ENCODE measurements at places on chromosomes 16 and 17.

DNA sequence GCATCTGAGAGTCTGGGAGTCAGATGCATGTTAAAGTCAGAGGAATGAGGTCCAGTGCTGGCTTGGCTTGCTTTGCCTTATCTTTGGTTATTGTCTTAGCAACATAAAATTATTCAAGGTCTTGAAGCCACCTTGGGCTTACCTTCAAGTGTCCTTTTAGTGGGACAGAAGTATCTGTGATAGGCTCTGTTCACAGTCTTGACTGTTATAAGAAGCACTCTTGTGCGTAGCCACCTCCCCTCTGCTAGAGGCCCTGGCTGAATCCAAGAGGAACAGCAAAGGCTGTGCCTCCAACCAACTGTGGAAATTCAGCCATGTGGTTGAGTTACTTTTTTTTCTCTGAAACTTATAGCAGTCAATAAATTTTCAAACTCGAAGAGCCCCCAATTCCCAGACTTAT lies 8.6 kb upstream of the MAP3K3 start:
- DNase-seq, result no peak

DNA sequence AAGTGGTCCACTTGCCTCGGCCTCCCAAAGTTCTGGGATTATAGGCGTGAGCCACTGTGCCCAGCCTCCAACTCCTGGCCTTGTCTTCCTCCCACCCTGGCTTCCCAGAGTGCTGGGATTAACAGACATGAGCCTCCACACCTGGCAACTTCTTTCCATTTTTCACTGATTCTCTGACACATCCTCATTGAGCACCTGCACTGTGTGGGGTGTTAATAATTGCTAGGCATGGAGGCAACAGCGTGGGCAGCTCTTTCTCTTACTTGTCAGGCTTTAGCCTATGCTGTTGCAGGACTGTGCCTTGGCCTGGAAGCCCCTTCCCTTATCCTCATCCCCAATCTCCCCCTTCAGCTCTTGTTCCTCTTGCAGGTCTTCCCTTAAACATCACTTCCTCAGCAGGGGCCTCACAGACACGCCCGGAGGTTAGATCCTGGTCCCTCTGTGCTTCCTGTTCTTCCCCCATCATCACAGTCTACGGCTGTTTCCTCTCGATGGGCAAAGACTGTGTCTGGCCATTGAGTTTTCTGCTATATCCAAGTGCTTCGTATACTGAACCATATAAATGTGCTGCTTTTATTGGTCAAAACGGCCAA lies 7.9 kb downstream of the QPRT start:
- DNase-seq, result no peak

DNA sequence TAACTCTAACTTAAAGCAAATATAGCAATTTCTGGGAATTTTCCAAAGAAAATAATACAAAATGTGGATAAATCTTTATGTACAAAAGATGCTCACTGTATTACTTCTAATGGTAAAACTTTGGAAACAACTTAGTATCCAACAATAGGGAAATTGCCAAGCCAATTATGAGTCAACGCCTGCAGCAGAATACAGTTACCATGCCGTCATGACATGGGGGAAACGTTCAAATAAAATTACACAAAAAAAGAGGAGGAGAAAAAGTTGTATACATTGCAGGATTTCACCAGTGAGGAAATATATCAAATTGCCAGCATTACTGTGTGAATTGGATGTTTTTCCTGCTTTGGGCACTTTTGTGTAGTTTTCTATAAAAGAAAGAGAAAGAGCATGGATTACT lies 469.6 kb downstream of the SOX9 start:
- no peak for DNase-seq

DNA sequence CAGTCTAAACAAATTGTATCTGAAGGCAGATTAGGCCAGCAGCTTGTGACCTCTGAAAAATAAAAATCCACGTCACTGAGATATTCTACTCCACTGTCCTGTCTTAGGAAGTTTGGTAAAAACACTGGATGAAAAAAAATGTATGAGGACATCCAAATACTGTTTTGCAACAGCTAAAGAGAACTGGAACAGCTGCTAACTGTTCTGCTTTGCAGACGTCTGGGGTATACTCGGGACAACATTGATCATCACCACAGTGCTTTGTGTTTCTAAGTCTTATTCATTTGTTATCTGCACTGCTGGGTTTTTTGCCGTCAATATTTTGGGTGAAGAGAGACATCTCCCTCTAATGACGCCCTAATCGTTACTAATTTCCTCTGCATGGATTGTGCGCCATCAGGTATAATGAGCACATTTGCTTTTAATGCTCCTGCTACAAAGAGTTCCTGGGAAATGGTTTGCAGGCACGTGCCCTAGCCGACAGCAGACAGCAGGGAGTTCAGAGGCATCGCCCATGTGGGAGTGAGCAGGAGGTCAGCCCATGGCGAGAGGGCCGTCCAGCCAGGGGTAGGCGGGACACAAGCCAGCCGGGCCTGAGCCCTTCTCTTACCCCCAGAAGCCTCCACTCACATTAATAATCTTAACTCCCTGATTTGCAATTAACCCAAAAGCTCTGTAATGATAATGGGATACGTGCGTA lies 87.0 kb downstream of the CBLN1 start:
- DNase-seq, result no peak

- DNase-seq, result no peak
Measured at GRCh38 chr16:49529411-49530045, 155.9 kb downstream of the C16orf78 start.
